ENCODE measurements at places on chromosomes 6 and 20. TPM values are rescaled to one million over a fixed set of nuclear protein-coding genes. Genes with fewer than 3 reads are reported as not detected.

NRSN1 gene
- not detected for total RNA-seq

DNA sequence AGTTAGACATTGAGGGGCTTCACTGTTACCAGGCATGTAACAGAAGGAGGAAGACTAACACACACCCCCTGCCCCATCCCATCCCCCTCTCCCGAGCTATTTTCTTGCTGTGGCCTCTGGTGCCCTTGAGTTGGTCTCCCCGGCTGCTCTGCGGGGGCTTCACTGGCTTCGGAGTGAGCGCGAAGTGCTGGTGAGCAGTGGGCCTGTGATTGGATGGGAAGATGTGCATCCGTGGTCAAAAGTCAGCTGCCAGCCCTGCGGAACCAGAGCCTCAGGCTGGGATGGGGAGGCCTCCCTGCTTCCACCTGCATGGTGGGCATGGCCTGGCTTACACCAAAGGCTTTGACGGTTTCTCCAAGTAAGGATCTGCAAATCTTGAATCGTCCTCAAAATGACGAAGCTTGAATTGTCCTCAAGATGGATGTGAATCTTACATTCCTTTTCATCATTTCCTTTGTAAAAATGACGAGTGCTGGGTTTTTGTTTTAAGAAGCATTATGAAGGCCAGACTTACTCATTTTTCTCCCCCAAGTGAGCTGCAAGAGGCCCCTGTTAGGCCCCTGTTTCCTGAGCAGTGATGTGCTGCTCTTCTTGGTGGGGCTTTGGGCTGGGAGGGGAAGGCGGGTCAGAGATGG is 23.7 kb downstream of the SPATA2 start:
- no peak for DNase-seq

GRCh38 chr6:87574237-87574804 is 15.5 kb downstream of the RARS2 start:
- DNase-seq: no peak

- DNase-seq: no peak
Observed at GRCh38 chr6:51300510-51300909, 481.8 kb downstream of the TFAP2B start.

SYNDIG1 gene
- not detected for total RNA-seq

DNA sequence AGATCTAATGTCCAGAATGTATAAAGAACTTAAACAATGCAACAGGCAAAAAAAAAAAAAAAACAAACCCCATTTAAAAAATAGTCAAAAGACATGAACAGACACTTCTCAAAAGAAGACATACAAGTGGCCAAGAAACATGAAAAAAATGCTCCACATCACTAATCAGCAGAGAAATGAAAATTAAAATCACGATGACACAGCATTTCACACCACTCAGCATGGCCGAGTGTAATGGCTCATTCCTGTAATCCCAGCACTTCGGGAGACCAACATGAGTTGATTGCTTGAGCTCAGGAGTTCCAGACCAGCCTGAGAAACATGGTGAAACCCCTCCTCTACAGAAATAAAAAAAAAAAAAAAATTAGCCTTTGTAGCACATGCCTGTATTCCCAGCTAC is 701.4 kb upstream of the NRSN1 start:
- no peak for DNase-seq

DNA sequence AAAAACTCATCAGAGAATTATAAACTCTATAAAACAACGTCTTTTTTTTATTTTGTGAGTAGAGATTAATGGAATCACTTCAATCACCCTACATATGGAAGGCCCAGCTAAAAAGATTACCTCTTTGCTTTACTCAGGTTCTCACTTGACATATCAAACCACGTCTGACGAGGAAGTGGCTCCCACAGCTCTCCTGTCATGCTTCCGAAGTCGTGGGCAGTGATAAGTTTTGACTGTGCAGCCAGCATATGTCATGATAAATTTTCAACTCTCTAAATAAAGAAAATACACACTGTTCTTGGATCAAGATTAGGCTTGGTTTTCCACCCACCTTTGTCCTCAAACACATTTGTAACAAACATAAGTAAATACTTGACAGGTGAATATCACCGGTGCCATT is 279.5 kb upstream of the RNF217 start:
- no peak for DNase-seq

DNA sequence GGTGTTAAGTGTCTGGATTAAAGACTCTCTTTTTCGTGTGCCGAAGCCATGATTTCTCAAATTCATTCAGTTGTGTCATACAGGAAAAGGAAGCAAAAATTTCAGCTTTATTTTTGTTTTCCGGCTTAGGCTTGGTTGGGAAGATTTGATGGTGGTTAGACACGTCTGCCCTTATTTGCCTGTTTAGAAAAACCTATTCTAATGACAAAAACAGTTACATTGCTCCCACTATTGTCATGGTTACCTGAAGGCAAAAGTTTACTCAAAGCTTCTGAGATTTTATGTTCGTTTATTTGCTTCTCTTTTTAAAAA is 982 bp downstream of the DNAJC5 start:
- DNase-seq: no peak

- no peak for DNase-seq
Observed at GRCh38 chr6:53712078-53712477, 46.5 kb upstream of the KLHL31 start.

DNA sequence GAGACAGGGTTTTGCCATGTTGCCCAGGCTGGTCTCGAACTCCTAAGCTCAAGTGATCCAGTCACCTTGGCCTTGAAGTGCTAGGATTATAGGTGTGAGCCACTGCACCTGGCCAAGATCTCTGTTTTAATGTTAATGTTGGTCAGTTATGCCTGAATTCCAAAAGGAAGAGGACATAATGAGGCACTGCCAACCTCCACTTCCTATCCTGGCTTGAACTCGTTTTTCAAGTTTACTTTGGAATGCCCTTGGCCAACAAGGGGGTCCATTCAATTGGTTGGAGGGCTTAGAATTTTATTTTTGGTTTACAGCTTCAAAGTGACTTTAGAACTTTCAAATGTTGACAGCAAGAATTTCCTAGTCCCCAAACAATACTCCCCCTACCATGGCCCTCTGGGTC is 29.8 kb downstream of the DNAAF9 start:
- no peak for DNase-seq

All from gastrocnemius medialis (tissue), 4 donors.